Left ventricle myocardium inferior (tissue), 1 donor: ENCODE measurements at places on chromosomes 6 and 20.

GRCh38 chr20:51360451-51361201, 181.9 kb downstream of the NFATC2 start:
- no peak for DNase-seq

DNA sequence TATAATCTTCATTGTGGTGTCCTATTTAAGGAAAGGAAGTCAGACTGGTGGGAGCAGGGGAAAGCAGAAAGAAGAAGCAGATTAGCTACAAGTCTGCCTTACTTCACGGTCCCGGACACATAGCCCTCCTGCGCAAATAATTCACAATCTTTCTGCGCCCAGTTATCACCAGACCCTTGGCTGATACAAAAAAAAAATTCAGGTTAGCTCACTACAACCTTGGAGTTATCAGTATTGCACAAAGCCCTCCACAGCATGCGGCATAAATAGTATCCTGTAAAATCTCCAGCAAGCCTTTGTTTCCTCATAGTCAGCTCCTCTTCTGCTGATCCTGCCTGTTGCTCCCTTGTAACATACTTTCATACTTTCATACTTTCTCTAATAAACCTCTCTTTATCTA, 148.6 kb upstream of the FUT9 start:
- DNase-seq: no peak

DNA sequence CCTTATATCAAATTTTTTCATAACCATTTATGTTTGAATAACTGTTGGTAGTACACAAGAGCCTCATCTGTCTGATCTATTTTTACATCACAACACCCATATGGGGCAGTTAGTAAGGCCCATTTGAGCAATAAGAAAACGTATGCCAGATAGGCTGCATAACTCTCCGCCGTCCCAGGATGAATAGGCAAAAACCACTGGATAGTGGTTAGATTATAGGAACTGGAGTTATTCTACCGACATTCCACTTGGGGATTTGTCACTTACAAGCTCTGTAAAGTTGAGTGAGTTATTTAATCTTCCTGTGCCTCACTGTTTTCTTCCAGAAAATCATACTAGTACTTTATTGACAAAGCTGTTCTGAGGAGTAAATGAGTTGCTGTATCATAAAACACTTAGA, 881.9 kb downstream of the QKI start:
- DNase-seq: no peak

DNA sequence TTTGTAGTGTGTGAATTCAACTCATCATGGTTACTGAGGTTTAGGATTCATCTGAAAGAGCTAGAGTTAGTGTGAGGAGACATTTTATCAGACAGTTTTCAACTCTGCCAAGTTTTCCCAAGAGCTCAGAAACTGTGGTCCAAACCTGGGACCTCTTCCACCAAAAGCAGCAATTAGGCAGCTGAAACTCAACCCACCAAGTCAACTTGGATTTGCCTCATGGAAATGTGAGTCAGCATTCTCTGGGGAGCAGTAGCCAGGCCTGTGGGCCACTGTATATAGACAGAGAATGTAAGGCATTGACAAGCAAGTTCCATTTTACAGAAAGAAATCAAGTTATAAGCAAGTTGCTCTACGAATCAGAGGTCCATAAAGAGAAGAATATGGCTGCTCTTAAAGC, 178.8 kb upstream of the HDDC2 start:
- DNase-seq: no peak

DNA sequence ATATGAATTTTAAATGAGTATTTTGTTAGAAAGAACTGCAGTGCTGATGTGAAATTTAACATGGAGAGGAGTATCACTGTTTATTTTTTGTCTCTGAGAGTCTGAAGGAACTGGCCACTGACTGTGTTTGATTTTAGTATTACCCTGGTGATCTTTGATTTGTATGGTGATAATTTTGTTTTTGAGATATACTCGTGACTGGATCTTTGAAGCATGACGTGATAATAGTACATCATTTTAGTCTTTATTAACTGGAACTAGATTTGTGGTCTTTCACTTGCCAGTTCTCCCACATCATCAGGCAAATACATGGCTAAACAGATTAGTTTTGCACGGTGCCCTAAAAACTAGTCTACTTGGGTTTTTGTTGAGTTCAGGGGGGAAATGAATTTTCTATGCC, 55.5 kb downstream of the ARID1B start:
- no peak for DNase-seq

GRCh38 chr20:4897600-4897999, 103.7 kb downstream of the SLC23A2 start:
- DNase-seq: no peak

DNA sequence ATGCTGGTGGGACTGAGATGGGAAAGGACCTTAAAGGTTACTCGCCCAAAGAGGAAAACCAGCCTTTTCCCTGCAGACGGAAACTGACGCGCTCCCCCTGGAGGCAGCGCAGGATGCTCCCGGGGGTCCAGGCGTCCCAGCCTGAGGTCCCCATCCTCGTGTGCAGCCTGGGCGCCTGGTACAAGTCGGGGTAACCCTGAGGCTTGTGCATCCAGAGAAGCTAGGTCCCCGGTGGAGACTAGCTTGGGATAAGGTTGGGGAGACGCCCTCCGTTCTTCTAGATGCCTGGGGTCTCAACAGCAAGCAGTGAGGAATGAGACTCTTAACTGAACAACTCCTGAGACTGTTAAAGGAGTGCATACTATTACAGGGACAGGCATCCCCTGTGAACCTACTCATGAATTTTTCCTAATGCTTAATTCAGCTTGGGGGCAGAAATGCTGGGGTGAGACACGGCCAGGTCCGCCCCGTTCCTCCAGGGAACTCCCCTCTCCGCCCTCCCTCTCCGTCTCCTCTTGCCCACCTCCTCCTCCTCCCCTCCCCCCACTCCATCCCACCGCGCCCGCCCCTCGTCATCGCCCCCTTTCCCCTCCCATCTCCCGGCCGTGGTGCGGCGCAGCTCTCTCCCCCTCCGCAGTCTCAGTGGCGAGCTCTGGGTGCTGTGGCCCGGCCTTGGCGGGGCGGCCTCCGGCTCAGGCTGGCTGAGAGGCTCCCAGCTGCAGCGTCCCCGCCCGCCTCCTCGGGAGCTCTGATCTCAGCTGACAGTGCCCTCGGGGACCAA, at the start of gene PRSS35:
Gene PRSS35, plus strand, starts transcription at position 634 of the 781 bp plus-strand sequence. CDS start 10,908 bp downstream, outside the sequence.
- DNase-seq: peak; percentile 45

- no peak for DNase-seq
Measured at GRCh38 chr20:48658505-48658904, 169.3 kb downstream of the PREX1 start.

DNA sequence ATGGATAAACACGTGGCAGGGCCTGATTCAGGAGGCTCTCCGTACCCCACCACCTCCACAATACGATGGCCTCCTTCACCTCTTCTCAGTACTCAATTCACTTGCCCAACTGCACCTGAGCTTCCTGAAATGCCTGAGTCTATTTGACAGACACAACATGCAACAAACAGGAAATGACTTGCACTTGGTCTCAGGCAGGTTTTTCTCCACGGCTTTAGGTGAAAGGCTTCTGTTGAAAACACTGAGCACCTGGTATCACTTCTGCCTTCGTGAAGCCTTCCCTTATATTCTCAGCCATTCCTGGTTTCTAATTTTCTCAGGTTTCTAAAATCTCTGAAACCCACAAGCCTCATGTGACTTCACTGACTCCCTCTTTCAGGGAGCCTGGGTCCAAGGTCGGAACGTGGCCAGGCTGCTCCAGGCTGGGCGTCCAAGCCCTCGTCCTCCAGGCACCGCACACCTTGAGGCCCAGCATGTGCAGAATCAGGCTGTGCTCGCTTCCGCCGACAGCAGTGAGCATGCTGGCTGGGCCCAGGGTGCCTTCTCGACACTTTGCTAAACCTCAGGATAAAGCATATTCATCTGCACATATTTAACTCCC, 34.7 kb downstream of the TAF4 start:
- DNase-seq: no peak

DNA sequence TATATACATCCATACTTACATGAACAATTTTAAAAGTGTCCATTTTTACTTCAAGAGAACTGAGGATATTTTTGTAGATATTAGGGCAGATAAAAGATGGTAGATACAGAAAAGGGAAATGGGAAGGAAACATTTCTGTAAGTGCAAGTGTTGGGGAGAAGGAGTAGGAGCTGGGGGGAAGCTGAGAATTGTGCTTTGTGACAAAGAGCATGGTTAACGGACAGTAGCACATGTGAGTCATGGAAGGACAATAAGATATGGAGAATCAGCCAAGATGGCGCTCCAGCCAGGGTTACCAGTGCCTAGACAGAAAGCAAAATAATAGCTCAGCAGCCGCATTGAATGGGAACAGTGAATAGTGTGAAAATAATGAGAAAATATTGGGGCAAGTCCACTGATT, 12.7 kb upstream of the HLA-DRB1 start:
- DNase-seq: no peak

DNA sequence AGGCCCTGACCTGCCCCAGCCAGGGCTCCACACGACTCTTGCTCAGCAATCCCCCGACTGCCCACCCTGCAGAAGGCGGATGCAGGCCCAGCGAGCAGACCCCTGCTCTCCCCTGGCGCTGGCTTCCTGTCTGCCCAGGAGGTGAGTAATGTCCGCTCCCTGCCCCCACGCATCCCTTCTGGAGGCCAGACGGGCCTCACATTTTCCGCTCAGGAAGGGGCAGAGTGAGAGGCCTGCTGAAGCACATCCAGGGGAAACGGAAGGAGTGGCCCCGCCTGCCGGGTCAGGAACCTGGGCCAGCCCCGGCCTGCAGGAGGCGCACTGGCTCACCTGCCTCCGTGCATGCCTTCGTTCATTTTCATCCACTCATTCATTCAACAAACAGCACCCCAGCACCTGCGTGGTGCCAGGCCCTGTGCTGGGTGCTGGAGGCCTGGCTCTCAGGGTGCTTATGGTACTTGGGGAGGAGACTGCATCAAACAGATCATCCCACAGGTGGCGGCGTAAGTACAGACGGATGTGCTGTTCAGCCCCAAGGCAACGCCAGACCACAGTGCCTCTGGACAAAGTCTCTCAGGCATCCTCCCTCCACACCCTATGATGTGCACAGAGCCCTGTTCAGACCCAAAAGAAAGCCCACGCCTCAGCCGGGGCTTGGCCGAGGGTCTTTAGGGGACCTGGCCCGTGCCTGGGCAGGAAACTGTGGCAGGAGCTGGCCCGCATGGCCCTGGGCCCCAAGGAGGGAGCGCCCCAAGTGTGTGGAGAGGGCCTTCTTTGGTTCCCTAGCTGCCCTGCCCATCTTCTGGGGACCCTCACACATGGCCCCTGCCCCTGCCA, 112.1 kb downstream of the ASXL1 start:
- peak; percentile 64 for DNase-seq

DNA sequence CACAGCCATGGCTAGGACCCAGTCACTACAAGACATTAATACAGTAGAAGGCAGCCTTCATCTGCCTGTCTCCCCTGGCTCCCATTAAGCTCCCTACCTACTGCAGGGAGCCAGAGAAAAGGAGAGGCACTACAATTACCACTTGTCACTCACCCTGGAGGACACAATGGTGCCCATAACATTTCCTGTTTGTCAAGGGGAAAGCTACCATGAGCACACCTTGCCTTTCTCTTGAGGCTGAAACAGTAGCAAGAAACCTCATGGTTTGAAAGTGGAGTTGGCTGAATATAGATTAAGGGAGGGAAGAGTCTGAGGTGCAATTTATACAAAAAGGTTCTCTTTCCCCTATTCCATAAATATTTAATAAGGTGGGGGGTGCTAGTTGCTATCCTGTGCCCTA, 27.9 kb downstream of the STK38 start:
- no peak for DNase-seq

GRCh38 chr6:47464052-47464451, 13.5 kb upstream of the CD2AP start:
- DNase-seq: no peak

DNA sequence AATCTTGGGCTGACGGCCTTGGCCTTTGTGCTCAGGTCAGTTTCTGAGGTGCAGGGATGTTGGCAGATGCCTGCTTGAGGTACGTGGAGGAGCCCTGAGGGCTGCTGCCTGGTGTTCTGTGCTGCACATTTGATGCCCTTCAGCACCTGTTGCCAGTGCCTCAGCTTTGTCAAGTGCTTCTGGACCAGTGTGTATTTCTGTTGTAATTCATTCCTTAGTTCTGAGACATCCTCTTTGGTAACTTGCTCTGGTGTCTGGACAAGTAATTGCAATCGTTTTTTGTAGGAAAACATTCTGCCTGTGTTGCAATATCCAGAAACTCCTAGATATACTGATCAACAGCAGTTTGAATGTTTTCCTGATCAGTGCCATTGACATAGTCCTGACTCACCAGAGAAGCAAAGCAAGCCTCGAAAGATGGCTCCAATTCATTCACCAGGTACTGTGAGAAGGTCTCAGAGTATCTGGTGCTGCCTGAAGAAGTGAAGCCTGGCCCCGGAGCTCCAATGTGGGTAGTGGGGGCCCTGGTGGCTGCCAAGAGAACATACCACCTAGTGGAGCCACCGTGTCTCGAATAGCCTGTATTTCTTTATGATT, 26.7 kb downstream of the ZNF337 start:
- DNase-seq: no peak

DNA sequence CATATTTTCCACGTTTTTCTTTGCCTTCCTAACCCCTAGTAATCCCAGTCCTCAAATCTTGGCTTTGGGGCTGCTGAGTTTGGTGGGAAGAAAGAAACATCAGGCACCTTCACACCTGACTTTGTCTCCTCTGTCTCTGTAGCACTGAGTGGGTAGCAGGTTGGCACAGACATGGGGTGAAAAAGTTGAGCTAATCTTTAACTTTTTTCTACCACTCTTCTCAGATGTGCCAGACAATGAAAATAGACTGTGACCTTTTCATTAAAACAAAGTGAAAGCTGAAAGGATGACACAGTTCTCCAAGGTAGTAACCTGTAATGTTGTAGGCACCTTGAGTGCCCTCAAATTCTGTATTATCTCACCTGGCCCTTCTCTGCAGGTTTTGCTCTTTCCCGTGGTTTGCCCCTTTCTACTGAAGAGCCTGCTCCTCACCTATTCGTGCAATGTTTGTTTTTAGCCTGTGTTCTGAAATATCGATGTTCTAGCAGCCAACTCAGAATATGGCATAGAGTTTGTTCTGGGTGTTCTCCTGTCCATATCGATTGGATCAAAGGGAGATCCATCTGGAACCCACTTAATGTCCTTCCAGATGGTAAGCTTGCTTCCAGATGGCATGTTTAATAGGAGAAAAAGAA, 57.8 kb upstream of the ATXN1 start:
- no peak for DNase-seq

DNA sequence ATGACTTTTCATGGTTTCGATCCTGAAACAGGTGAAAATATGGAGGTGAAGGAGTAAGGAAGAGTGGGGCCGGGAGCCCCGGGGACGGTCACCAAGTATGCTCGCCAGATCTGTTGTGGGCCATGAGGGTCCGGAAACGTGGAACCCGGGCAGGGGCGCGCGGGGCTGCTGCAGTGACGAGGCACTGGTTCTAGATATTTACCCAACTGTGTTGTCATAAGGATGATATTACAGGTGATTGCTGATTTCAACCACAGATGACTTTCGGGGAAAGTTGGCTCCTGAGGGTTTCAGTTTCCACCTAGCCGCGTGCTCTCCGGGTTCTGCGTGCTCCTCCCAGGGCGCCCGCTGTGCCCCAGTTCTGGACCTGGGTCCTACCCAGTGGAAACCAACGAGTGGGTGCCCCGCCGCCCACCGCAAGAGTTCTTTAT, 12.2 kb downstream of the RAET1G start:
- DNase-seq: no peak

DNA sequence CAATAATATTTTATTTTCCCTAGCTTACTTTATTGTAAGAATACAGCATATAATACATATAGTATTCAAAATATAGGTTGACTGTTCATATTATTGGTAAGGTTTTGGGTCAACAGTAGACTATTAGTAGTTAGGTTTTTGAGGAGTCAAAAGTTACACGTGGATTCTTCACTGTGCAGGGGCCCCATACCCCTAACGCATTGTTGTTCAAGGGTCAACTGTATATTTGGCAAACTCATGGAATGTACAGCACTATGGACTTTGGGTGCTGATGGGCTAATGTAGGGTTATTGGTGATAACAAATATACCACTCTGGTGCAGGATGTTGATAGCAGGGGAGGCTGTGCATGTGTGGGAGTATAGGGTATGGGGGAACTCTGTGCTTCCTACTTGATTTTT, 397.2 kb downstream of the BCKDHB start:
- DNase-seq: no peak
